ENCODE measurements at places on chromosomes 4 and X. TPM values are rescaled to one million over a fixed set of nuclear protein-coding genes. Genes with fewer than 3 reads are reported as not detected.

Gene SATL1
- not detected for total RNA-seq

Gene HTR2C
- total RNA-seq = not detected

Gene N4BP2
- 3.2 TPM for total RNA-seq

Gene UCHL1
- 282 TPM for total RNA-seq

Gene AMMECR1
- total RNA-seq = 6.1 TPM

Gene ATP2B3
- total RNA-seq = not detected

Gene HPSE
- 4.5 TPM for total RNA-seq

Gene NEIL3
- total RNA-seq = 0.39 TPM

Gene MOB1B
- 6.9 TPM for total RNA-seq

Measured in cardiac ventricle fibroblast (primary cell).